ENCODE measurements at places on chromosomes 2 and 18.

DNA sequence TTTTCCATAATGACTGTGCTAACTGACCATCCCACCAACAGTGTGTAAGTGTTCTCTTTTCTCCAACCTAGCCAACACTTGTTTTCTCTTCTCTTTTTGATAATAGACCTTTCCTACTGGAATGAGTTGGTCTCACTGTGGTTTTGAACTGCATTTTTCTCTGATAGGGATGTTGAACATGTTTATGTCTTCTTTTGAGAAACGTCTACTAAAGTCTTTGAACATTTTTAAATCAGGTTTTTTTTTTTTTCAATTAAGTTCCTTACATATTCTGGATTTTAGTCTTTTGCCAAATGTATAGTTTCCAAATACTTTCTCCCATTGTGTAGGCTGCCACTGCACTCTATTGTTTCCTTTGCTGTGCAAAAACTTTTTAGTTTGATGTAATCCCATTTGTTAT is 405.5 kb upstream of the FIGN start:
- no peak for DNase-seq

GRCh38 chr2:63484901-63485300 is 103.4 kb downstream of the WDPCP start:
- DNase-seq: no peak

- DNase-seq: no peak
Observed at GRCh38 chr2:132633635-132634034, 36.4 kb downstream of the LYPD1 start.

DNA sequence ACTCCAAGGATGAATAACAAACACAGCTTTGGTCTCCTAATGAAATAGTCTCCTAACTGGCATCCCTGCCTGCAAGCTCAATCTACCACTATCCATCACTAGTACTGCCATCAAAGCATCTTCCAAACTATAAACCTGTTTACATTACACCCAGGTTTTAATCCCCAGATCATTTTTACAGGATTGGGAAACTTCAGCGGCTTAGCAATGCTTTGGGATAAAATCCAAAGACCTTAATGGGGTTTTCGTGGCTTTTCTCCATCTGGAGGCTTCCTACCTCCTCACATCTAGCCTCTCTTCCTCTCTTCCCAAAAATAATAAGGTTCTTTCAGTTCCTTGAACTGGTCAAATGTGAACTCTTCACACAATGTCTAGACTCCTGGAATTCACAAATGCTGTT is 92.2 kb upstream of the SETBP1 start:
- no peak for DNase-seq

DNA sequence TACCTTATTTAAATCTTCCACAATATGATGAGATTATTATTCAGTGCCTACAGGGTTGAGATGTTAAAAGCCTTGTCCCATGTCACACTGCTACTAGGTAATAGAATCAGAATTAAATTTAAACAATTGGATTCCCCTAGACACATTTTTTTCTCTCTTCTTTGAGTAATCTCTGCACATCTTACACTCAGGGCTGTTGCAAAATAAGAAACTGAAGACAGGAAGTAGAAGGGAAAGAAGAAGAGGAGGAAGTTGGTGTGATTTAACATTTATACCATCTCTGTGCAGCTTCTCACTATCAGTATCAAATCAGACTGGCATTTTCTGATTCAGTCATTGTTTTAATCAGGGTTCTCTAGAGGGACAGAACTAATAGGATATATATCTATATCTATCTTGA is 677.6 kb downstream of the IRS1 start:
- no peak for DNase-seq

DNA sequence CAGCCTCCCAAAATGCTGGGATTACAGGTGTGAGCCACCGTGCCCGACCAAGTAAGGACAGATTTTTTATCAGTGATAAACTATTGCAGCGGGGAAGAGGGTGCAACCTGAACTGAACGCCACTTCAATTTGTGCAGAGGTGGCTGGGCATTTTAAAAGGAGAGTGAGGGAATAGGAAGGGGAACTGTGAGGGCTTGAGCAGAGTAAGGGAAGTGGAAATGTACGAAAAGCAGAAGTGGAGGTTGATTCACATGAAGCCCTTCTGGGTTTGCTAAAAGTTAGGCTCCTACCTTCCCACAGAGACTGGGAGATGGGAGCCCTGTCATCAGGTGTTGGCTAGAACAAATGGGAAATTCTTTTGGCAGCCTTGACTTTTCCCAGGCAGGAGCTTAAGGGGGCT is 6.1 kb downstream of the STK11IP start:
- no peak for DNase-seq

GRCh38 chr2:169065422-169065821 is 3.9 kb upstream of the DHRS9 start:
- DNase-seq: no peak

- no peak for DNase-seq
Observed at GRCh38 chr2:137834760-137835379, 129.4 kb upstream of the HNMT start.

GRCh38 chr2:24863641-24864040 is 56.4 kb downstream of the ADCY3 start:
- no peak for DNase-seq

DNA sequence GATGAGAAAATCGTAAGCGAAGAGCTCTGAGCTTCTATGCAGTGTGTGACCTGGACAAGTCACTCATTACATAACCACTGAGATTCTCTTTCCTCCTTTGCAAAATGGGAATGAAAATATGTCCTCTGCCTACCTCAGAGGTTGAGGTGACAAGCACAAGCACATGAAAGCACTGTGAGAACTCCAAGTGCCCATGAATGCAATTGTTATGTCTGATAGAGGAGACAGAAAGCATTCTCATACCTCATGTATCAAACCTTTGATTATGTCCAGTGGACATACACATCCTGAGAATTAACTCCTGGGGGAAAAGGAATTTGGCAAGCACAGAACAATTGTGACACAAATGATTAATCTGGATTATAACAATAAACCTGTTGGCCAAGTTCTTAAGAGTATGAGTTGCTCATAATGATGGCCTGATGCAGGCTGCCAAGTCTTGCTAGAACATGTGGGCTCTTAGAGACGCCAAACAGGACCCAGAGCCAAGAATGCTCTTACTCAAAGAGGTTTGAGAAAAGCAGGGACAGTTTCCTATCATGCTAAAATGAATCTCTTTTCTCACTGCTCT is 8.5 kb upstream of the RMDN2 start:
- peak; percentile 86 for DNase-seq

DNA sequence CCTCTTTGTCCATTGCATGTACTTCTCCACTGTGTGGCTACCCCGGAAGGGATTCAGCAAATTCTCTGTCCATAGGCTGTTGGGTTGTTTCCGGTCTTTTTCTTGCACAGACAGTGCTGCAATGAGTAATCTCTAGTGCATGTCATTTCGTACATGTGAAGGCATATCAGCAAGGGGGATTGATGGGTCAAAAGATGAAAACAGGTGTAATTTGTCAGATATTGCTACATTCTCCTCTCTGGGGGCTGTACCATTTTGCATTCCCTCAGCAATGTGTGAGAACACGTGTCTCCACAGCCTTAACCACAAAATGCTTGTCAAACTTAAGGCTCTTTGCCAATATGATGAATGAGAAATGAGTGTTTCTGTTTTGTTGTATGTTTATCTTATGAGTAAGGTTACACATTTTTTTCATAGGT is 60.5 kb downstream of the KLHL29 start:
- DNase-seq: peak; percentile 19

DNA sequence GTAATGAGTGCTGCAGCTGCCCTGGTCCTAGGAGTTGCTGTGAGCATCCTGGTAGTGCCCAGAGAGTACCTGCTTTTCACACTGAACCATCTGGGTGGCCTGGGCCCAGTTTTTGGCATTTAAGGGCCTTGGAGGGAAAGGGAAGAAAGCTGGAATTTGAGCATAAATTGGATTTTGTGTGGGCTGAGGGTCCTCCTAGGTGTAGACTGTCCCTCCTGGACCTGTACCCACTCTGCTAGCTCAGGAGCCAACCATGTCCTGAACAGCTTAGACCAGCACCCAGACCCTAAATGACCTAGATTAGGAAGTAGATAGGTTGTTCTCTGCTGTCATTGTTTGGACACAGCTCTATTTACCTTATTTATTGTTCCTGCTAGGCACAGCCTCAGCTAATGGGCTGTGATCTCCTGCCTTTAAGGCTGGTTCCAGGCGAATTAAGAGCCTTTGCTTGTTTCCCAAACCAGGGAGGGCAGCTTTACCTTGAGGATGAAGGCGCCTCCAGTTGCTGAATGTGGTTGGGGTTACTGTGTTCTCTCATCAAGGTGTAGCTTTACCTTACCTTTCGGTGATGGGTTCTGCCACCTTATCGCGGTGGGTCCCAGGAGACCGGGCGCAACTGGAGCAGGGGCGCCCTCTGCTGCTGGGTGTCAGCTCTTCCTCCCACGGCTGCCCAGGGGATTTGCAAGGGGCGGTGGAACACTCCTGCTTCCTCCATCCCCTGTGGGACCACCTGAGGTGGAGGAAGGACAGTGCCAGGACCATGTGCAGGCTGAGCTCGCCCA is 34.4 kb downstream of the ITGA6 start:
- no peak for DNase-seq

DNA sequence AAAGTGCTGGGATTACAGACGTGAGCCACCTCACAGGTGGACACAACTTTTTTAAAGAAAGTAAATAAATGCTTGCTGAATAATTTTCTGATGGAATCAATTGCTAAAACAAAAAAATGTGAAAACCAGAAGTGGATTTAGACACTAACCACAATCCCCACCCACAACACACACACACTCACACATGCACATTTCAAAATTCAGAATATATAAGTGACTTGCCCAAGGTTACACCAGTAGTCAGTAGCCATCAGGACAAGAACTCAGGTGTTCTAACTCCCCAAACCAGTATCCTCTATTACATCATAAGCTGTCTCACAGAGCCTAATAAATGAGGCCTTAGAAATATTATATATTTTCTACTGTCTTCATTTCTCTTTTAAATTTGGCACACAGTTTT is 1923.6 kb upstream of the PIK3C3 start:
- no peak for DNase-seq

DNA sequence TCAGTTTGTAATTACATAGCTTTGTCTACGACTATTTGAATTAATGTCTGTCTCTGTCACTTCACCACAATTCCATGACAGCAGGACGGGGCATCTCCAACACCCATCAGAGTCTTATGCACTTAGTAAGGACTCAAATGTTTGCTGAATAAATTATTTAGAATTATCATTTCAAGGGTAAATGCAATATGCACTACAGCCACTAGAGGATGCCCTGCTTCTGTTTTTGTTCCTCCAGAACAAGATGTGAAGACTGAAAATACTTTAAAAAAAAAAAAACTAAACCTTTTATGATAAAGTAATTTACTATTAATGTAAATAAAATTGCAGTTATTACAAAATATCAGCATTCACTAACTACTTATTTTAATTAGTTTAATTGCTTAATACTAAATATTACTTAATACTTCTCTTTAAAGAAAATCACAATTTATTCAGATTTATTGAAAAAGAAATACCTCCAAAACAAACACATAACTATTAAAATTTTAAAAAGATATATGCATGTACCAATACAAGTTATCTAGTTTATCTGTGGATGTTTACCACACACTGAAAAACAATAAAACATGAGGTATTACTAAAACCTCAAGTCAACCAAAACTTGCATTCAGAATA is 3.2 kb downstream of the PIGN start:
- no peak for DNase-seq

GRCh38 chr2:49687918-49688317 is 533.6 kb upstream of the FSHR start:
- DNase-seq: no peak

DNA sequence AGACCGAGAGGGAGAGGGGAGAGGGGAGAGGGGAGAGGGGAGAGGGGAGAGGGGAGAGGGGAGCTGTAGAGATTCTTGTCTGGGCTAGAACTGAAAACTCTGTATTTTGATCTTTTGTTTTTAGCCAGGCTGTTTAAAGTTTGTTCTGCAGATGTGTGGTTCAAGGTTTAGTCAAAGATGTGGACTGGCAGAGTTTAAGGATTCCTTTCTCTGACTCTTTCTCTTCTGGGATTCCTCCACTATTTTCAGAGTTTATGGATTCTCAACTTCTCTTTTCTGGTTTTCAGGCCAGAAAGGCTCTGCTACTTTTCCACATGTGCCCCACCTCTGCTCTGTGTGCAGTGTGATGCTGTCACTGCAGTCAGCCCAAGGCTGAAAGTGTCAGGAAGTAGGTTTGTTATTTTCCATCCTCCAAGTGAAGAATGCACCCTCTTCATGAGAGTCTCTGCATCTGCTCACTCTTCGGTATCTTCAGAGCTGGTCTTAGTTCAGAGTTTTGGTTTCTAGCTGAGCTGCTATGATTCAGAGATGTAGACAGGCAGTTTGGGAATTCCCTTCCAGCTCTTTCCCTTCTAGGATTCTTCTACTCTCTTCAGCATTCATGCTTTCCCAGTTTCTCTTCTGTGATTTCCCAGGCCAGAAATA is 130.9 kb upstream of the SMAD7 start:
- DNase-seq: no peak

DNA sequence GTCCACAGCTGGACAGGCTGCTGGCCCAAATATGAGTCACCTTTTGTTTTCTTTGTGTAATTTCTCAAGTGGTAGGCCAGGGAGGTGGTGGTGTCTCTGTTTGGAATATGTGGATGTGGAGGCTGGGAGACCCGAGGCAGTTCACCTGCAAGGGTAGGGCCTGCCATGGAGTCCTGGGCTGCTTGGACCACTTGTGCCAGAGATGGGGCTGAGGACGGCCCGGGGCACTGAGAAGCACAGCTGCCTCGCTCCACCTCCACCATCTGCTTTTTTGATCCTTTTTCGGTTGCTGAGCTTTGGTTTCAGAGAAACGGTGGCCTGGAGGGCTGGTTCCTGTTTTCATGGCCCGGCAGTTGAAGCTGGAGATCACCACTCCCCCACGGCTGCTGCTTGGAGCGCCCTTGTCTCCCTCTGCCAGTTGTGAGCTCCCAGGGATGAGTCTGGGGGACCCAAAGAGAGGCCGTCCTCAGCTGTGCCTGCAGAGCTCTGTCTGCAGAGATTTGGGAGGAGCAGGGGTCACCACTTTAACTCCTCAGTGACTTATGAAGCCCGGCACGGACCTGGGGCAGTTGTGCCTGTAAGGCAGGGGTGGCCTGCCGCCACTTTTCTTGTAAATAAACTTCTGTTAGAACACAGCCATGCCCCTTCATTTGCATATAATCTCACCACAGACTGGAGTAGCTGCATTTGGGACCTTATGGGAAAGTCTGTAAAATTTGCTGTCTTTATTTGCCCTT is 67.6 kb upstream of the MCFD2 start:
- DNase-seq: no peak

GRCh38 chr18:74760436-74760835 is 162.8 kb downstream of the ZNF407 start:
- no peak for DNase-seq

- no peak for DNase-seq
Observed at GRCh38 chr2:240702640-240703011, 11.0 kb downstream of the AQP12A start.

- DNase-seq: no peak
Observed at GRCh38 chr2:188203776-188204175, 87.9 kb upstream of the GULP1 start.

GRCh38 chr2:120982598-120982997 is 246.9 kb downstream of the GLI2 start:
- no peak for DNase-seq

GRCh38 chr18:47809420-47809819 is 121.0 kb downstream of the SMAD2 start:
- DNase-seq: no peak

- no peak for DNase-seq
Observed at GRCh38 chr2:134372141-134372540, 118.3 kb downstream of the MGAT5 start.

Data from AG09319 (cell line).